ENCODE measurements at places on chromosomes 5 and 9. TPM values are rescaled to one million over a fixed set of nuclear protein-coding genes. Genes with fewer than 3 reads are reported as not detected.

MCTP1 gene
- total RNA-seq = 29.3 TPM

PCDHGA4 gene
- 1.6 TPM for total RNA-seq

GRCh38 chr9:133728856-133729616 is 9.1 kb downstream of the SARDH start:
- peak; percentile 2 for DNase-seq

DNA sequence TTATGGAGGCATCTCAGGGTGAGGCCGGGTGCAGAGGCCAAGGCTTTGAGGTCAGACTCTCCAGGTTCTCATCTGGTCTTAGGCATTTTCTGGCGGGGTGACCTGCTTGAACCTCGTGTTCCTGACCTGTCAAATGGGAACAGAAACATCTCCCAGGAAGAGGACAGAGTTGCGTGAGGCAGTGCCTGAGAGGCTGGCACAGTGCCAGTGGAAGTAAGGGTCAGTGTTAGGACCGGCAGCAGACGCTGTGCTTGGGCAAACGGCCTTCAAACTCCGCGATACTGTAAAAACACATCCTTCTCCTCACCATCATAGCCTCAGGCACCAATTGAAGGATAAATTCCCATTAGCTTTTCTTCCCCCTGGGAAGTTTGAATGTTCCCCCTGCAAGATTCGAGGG is 55.6 kb upstream of the FCN2 start:
- no peak for DNase-seq

GRCh38 chr5:68214482-68215207 is 911 bp upstream of the PIK3R1 start:
- no peak for DNase-seq

DNA sequence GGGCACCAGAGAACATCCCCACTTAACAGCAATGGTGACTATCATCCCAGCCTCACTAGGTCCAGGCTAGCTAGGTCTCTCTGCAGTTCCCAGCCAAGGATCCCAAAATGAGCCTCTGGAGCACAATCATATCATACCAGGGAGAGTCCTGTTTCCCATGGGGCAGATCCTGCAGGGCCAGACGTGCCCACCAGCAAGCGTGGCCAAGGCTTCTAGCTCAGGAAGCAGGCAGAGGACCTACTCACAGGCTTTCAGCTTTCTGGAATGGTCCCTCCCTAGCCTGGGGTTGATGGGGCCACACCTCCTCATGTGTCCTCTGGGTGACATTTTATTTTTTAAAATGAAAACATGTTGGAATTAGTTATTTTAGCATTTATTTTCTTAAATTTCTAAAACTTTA is 45.7 kb upstream of the PITX1 start:
- no peak for DNase-seq

DNA sequence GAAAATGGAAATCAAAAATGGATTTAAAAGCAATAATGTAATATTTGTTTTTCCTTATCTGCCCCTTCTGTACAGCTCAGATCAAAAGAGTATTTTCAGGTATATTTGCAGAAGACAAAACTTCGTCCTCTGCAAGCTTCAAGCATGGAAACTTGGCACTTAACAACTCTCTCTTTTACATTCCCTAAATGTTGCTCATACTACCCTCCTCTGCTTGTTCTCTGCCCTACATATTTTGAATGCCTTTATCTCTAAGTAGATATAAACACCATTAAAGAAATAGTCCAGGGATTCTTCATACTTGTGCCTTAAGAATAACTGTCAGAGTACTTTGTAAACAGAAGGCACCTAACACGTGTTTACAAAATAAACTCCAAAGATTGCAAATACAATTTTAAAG is 19.2 kb upstream of the SMC2 start:
- no peak for DNase-seq
